ENCODE measurements at places on chromosomes 5 and 9.

DNA sequence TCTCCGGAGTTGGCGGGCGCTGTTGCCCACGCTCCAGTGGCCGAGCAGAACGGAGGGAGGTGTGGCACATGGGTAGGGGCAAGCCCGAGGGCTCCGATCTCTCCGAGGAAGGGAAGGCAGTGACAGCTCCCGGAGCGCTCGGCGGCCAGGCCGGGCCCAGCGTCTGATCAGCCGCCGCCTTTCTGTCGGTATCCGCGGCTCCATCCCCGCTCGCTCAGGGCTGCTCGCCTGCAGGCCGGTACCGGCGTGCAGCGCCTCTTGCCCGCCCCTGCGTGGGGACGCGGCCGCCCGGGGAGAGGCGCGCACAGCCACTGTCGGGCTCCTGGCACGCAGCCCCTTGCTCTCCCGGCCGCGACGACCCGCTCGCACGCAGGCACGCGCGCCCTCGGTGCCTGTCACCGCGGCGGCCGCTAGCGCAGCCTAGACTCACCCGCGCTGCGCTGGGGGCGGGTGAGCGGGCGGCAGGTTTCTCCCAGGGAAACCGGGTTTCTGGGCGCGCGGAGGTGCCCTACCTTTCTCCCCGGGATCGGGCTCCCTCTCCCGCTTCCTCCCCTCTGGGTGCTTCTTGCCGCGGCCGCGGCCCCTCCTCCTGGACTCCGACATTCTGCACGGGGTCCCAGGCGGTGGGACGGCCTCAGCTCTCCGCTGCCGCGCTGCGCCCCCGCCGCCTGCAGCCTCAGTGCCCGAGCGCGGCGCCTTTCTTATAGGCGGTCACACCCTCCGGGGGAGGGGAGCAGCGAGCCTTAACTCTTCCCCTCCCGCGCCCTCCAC, 108.4 kb downstream of the PSD2 start:
- peak; percentile 7 for DNase-seq

- DNase-seq, result no peak
These were observed 36.1 kb downstream of the PAPPA start for GRCh38 chr9:116189683-116190082.

GRCh38 chr9:73219985-73220626, 68.4 kb downstream of the ANXA1 start:
- peak; percentile 71 for DNase-seq

DNA sequence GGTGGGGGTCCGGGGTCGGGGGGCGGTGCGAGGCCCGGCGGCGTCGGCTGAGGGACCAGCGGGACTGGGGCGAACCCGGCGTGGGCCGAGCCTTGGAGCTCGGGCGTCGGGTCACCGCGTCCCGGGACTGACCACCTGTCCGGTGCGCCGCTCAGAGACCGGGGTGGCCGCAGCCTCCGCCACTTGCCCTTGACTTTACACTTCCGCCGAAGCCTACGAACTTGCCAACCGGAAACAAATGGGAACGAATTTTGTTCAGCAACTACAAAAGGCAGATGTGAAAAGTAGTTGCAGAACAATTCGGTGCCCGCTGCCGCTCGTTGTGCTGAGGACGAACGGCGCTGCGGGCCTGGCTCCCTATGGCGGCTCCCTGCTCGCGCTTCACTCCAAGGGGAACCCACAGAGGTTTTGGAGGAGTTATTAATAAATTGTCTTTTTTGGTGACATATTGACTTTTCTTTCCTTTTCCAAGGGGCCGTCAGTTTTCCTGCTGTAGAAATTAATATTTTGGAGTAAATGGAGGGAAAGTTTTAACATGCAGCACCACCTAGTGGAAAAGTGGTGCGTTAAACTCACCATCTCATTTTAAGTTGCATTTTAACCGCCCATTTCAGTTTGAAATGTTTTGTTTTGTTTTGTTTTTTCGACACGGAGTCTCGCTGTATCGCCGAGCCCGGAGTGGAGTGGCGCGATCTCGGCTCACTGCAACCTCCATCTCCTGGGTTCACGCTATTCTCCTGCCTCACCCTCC, 490 bp downstream of the PCBD2 start:
- peak; percentile 73 for DNase-seq

- no peak for DNase-seq
These were observed 30.0 kb downstream of the GOLM1 start for GRCh38 chr9:86069206-86069869.

GRCh38 chr5:140628711-140629110, 4.3 kb downstream of the CD14 start:
- DNase-seq, result no peak

GRCh38 chr5:138849439-138849838, 25.7 kb downstream of the LRRTM2 start:
- DNase-seq, result no peak

GRCh38 chr5:34490506-34491250, 165.4 kb upstream of the RAI14 start:
- no peak for DNase-seq

DNA sequence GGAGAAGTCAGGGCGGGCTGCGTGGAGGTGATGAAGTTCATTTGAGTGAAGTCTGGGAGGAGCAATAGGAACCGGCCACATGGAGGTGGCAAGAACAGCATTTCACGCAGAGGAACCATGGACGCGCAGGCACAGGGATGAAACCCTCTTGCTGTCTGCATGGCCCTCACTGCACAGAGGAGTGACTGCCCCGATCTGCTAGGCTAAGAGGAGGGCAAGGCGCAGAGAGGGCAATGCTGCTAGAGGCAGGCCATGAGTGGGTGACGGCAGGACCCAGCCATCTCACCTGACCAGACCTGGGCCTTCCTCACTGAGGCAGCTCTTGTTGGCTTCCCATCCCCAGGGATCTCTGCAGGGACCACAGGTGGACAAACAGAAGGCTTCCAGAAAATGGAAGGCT, 90.3 kb downstream of the BARX1 start:
- DNase-seq, result no peak

DNA sequence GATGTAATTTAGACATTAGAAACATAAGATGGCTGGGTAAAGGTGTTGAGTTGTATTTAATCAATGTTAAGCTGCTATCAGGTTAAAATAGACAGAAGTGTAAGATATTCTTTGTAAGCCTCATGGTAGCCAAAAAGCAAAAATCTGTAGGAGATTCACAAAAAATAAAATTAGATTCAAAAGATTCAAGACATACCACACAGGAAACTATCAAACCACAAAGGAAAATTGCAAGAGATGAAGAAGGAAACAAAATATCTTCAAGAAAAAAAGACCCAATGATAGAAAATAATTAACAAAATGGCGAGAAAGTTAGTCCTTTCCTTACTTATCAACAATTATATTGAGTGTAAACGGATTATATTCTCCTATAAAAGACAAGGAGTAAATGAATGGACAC, 15.3 kb downstream of the XRCC4 start:
- DNase-seq, result no peak

DNA sequence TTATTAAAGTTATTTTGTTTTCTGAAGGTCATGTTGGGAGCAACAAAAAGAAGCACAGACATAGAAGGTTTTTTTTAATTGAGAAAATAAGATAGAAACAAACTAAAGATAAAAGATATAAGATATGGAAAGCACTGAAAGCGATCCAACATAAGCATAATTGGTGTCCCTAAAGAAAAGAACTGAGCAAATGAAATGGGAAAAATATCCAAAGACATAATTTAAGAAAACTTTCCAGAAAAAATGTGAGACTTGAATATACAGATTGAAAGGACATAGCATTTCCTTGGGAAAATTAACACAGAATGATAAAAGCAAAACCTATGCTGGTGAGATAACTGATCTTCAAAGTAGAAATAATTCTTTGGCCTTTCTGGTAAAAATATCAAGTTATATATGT, 289.3 kb downstream of the KIAA0825 start:
- DNase-seq, result no peak

DNA sequence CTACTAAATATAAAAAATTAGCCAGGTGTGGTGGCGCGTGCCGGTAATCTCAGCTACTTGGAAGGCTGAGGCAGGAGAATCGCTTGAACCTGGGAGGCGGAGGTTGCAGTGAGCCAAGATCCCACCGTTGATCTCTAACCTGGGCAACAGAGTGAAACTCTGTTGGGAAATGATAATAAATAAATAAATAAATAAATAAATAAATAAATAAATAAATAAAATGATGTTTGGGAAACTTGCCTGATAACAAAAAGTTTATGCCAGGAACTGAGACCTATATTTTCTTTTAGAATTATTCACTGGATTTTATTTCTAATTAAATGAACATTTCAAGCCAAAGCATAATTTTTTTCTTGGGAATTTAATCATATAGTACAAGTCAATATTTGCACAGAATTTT, 189.3 kb upstream of the CTNND2 start:
- DNase-seq, result no peak

DNA sequence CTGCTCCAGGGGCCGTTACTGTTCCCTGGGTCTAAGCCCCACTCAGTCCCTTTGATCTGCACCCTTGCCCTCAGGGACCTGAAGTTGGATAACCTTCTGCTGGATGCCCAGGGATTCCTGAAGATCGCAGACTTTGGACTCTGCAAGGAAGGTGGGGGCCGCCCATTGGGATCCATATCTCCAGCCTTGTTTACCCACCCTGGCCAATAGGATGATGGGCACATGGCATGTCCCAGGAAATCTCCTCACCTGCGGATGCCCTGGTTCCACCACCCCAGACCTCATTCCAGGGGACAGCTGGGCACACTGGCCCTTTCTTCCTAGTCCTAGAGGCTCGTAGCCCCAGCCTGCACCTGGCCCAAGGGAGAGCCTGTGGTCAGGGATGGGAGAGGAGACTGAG, 5.5 kb downstream of the ZDHHC12 start:
- DNase-seq, result no peak

- no peak for DNase-seq
These were observed 542.9 kb downstream of the PRELID2 start for GRCh38 chr5:145292278-145292677.
